ENCODE measurements at places on chromosomes 7 and 10. TPM values are rescaled to one million over a fixed set of nuclear protein-coding genes. Genes with fewer than 3 reads are reported as not detected.

DNA sequence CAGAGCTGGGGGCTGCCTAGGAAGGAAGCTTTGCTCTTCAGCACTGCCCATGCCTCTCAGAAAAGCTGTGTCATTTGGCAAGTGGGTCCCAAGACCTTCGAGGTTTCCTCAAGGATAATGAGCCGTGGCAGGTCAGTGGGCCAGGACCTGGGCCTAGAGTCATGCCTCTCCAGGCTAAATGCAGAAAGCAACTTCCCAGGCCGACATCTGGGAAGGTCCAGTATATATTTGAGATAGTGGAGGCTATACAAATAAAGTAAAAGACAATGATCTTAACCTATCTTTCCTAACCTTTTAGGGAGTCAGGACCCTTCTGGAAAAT, 2.4 kb upstream of the HOXA10 start:
- DNase-seq: no peak

DNA sequence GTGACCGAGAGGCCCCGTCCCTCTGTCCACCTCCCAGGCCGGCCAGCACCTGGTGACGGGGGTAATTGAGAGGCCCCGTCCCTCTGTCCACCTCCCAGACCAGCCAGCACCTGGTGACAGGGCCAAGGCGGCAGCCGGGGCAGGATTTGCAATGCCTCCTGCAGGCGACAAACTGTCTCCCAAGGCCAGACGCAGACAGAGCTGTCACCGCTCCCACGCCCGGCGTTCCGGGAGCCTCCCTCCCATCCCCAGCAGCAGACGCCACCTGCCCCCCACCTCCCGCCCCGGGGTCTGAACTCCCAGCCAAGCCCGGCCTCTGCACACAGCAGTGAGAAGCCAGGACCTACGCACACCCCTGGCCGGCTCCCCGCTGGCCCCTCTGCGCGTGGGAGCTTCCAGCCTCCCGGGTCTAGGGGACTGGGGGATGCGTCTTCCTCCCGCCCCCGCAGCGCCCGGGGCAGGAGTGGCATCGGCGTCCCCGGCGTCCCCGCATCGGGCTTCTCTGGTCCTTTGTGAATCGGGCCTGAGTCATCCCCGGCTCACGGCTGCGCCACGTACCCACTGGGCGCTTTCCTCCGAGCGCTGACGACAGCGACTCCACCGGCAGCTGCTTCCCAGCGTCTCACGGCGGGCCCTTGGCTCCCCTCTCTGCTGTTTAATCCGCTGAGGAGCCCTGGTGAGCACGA, 95.1 kb upstream of the DIP2C start:
- peak; percentile 82 for DNase-seq

DNA sequence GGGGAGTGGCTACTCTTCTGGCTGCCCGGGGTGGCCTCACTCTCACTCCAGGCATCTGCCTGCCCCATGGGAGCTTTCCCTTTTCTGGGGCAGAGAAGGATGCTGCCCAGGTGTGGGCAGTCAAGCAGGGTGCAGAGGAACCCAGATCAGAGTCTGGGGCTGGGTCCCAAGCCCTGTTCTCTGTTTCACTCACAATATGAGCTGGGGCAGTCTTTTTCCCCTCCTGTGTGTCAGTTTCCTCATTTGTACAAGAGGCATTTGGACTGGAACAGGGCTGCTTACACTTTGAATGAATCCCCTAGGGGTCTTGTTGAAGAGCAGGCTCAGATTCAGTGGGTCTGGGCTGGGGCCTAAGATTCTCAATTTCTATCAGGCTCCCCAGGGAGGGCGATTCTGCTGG, 38.4 kb upstream of the AQP1 start:
- no peak for DNase-seq

GRCh38 chr10:122144199-122144598, 126.9 kb upstream of the BTBD16 start:
- DNase-seq: no peak

- DNase-seq: no peak
Measured at GRCh38 chr7:152949253-152949652, 189.7 kb downstream of the ACTR3B start.

- DNase-seq: no peak
Measured at GRCh38 chr7:117682681-117683385, 190.4 kb downstream of the CTTNBP2 start.

DNA sequence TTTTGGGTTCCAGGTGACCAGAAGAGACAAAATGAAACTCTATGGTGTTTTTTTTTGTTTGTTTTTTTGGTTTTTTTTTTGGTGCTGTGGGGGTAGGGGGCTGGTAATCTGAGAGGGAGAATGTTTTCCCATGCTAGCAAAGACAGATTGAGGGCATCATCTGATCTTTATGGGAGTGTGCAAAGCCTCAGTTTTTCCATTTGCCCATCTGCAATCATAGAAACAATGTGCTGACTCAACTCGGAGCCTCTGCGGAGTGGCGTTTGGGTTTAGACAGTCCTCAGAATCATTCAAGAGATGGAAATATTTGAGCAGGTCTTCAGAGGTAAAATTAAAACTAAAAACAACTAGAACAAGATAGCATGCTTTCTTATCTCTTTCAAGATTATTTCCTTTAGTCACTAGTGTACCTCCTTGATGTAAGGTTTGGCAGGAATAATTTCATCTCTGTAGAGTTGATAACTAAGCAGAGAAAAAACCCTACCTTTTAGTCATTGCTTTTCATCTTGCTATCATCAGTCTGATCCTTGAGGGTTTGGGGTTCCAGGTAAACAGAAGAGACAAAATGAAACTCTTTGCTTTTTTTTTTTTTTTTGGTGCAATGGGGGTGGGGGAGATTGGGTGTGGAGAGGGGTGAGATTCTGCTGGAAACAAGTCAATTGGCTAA, 18.0 kb downstream of the CNNM2 start:
- DNase-seq: no peak

- DNase-seq: no peak
Measured at GRCh38 chr10:106255111-106255678, 909.3 kb downstream of the SORCS1 start.

- no peak for DNase-seq
Measured at GRCh38 chr7:424301-424935, 95.2 kb downstream of the PDGFA start.

GRCh38 chr10:86848747-86849146, 92.3 kb downstream of the BMPR1A start:
- no peak for DNase-seq

GRCh38 chr10:73581918-73582317, 9.2 kb downstream of the USP54 start:
- DNase-seq: no peak

GRCh38 chr10:91349381-91349780, 60.8 kb upstream of the HECTD2 start:
- DNase-seq: peak; percentile 31

GRCh38 chr7:93327006-93327633, 95.0 kb downstream of the VPS50 start:
- no peak for DNase-seq

GRCh38 chr7:46366526-46366925, 445.5 kb upstream of the IGFBP3 start:
- DNase-seq: no peak

DNA sequence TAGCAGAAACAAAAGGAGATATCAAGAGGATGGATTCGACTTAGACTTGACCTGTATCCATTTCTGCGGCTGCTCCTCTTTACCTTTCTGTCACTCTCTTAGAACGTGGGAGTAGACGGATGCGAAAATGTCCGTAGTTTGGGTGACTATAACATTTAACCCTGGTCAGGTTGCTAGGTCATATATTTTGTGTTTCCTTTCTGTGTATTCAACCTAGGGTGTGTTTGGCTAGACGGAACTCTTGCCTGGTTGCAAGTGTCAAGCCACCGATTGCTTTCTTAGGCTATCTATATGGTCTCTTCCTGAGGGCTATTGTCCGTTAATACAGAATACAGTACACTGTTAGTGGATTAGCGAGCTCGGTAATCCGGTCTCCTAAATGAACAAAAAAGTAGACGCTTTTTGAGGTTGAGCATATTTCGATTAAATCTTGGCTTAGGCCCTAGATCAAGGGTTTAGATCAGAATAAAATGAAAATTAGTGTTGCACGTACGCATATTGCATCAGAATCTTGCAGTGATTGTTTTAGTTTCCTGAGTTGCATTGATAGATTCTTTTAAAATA, 1.2 kb downstream of the PTEN start:
- no peak for DNase-seq

- DNase-seq: no peak
Measured at GRCh38 chr7:142478479-142479220, 220.8 kb upstream of the PRSS58 start.

- peak; percentile 34 for DNase-seq
Measured at GRCh38 chr10:130770018-130770630, 541.4 kb downstream of the TCERG1L start.

DNA sequence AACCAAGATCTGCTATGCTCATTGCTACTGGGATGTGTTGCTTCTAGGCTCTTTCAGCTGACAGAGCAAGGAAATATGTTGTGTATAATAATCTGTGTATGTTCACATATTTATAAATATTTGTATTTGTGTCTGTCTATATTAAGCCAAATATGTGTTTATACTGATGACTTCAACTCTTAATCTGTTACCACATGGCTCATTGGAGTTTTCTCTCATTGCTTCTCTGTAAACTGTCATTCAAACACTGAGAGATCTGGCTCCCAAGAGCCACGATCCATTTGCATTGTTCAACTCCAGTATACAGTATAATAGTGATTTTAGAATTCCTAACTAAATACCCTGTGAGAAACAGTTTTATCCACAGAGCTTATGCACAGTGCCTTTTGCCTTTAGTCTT, 35.3 kb downstream of the BICC1 start:
- DNase-seq: no peak

DNA sequence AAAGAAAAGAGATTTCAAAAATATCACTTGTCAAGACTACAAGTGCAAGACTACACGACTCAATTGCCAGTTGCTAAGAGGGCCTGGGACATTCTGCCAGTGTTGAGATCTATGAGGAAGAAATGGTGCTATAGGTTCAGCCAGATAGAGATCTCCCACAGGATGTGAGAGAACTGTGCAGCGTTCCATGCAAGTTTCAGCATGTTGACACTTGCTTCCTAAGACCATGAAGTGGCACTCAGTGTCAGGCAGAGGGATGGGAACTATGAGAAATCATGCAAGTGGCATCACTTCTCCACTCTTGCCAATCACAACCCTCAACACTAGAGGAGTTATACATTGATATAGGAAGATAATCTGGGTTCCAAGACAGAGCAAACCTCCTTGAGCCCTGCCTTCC, 210.3 kb downstream of the CHRM2 start:
- DNase-seq: no peak

DNA sequence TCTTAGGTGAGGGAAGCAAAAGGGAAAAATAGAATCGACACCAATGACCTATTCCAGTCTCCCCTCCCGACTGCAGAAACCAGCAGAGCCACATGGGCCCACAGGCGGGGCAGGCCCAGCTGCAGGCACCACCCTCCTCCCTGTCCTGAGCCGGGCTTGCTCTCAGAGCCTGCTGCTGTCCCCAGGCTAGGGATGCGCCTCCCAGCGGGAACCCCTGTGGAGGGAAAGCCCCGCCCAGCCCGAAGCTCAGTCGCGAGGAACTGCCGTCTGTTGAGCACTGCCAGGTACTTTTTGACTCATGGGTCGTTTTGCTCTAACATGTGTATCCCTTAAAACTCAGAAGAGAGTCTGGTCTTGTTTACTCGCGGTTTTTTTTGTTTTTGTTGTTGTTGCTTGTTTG, 124.5 kb upstream of the RET start:
- DNase-seq: peak; percentile 36

DNA sequence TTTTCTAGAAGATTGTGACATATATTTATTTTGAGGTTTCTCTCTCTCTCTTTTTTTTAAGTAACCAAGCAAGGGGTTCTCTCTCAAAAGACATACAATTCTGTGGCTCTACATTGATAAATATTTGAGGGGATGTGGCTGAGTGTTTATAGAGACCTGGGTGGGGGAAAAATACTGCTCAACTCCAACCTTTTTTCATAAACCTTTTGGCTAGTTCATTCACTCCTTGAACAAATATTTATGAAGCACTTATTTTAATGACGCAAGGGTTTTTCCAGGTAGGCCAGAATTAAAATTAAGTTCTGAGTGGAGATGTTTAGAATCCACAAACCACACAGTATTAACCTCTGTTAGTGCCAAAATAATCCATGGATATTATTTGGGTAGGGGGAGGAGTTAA, 100.2 kb downstream of the PTPRE start:
- DNase-seq: no peak

DNA sequence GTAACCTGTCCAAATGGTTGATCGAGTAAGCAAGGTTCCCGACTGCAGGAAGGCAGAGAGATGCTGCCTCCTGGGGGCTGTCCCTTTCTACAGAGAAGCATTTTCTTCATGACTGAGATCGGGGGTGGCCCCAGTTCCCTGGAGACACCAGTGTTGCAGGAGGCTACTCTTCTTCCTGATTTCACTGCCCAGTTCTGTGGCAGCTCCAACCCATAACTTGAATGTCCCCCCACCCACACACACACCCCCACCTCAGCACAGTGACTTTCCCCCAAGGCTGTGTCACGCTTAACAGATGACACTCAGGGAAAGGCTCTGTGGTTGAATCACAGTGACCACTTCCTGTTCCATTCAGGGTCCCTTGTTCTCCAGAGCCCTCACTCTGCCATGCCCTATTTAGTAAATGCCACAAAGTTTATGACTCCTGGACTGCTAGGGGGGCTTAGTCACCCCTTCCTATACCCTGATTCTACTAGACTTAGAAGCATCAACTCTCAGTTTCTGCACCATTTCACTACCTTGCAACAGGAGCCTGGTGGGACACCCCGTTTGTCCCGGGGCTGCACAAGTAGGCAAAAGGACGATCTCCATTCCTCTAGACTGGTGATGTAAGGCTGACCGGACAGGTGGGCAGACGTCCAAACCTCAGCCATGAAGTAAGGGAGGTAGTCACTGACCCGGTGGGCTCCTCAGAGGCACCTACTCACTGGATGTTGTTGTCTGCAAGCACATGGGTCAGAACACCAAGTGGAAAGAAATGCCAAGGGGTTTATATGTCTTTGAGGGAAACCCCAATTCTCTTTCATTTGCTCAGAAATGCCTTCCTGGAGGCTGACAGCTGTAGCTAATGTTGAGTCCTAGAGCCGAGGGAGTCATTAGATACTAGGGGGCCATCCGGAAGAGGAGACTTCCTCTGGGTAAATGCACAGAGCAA, 31.3 kb upstream of the SMC3 start:
- DNase-seq: no peak

- DNase-seq: no peak
Measured at GRCh38 chr7:22732556-22733126, 5.6 kb downstream of the IL6 start.

DNA sequence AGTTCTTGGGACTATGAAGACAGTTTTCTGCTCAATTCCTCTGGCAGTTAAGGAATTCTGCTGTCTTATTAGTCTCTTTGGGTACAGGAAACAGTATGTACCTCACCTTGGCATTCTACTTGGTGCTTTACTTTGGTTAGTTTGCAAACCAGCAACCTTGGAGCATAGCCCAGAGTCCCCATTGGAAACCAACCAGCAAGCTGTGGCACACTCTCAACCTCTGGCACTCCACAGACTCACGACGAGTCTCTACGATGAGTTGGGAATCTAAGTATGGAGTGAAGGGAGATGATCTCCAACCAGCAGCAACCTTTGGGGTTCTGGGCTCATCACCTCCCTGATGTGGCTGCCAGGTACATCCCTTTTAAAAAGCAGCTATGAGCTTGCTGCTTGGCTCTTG, 43.8 kb downstream of the TPK1 start:
- no peak for DNase-seq

GRCh38 chr10:45545150-45545549, 127.4 kb downstream of the ZFAND4 start:
- no peak for DNase-seq

Gene CYP3A7
- total RNA-seq: not detected

Gene PNLIP
- total RNA-seq: 0.15 TPM

Gene VAX1
- not detected for total RNA-seq

Gene SPACDR
- total RNA-seq: not detected

Gene EMX2
- 3.3 TPM for total RNA-seq

Gene KDM7A
- total RNA-seq: 31.5 TPM

Gene GLCCI1
- total RNA-seq: 3.1 TPM

Gene HIF1AN
- total RNA-seq: 116 TPM

Gene ASB15
- 8.2 TPM for total RNA-seq

Gene STRIP2
- total RNA-seq: 58.5 TPM

Measured in psoas muscle (tissue), 8 donors.